ENCODE measurements at places on chromosomes 2 and 18.

DNA sequence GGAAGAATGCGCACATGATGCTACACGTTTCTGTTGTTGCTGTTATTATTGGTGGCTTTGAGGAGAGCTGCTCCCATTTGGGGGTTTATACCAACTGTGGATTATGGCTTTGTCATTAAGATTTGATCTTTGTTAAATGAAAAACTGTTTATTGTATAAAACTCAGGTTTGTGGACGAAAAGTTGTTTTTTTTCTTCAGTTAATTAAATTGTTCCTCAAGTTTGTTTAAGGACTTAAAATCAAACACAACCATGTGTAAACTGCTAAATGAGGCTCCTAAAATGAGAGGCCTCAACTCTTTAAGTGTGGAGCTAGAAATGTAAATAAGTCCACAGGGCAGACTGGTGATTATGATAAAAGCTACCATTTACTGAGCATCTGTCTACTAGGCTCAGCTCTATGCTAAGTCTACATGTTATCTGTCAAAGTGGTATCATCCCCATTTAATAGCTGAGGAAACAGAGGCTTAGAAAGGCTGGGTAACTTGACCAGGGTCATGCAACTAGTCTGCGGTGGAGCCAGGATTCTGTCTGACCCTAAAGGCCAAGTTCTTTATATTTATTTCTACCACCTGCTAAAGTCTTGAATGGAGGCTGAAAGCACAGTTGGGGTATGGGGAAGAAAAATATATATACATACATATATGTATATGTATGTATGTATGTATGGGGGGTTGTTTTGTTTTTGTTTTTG lies 4.1 kb downstream of the MYCN start:
- DNase-seq: no peak

DNA sequence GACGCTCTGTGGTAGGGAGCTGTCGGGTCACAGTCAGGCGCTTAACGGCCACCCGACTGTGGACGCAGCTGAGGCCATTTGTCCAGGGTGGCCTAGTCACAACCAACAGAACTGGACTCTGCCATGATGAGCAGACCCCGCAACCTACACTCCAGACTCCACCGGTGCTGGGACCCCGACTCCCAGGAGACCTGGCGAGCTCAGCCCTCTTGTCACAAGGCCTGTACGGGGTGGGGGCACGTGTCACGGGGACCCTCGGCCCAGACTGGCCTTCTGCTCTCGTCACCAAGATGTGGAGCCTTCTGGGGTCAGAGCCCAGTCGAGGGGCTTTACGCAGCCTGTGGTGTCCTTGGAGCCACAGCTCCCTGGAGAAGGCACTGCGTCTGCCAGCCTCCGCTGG lies 22.5 kb downstream of the NFATC1 start:
- no peak for DNase-seq

DNA sequence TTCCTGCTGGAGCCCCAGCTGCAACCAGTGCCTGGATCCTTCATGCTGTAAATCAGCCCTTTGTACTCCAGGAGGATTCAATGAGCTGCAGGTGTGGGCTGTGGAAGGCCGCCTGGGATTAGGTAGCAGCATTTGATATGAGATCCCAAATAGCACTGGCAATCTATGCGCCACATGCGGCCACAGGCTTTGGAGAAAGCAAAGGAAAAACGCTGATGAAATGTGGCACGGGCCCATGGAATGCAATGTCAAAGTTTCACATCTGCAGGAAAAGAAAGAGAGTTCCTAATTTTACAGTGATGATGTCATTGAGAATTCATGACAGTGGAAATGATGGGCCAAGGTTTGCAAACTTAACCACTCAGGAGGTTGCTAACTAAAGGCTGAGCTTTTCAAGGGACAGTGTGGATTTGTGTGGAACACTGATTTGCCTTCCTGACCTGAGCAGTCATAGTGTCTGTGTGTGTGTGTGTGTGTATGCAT lies 216.4 kb upstream of the OSR1 start:
- DNase-seq: no peak

- no peak for DNase-seq
Measured at GRCh38 chr2:127721978-127722355, 20.7 kb downstream of the SFT2D3 start.

DNA sequence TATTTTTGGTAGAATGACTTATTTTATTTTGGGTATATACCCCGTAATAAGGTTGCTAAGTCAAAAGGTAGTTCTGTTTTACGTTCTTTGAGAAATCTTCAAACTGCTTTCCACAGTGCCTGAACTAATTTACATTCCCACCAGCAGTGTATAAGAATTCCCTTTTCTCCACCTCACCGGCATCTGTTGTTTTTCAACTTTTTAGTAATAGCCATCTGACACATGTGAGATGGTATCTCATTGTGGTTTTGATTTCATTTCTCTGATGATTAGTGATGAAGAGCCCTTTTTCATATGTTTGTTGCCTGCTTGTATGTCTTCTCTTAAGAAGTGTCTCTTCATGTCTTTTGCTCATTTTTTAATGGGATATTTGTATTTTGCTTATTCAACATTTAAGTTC lies 215.2 kb upstream of the TFPI start:
- DNase-seq: no peak
